ENCODE measurements at places on chromosomes 1 and 21.

- no peak for DNase-seq
Observed at GRCh38 chr1:197916500-197916983, 630 bp upstream of the LHX9 start.

DNA sequence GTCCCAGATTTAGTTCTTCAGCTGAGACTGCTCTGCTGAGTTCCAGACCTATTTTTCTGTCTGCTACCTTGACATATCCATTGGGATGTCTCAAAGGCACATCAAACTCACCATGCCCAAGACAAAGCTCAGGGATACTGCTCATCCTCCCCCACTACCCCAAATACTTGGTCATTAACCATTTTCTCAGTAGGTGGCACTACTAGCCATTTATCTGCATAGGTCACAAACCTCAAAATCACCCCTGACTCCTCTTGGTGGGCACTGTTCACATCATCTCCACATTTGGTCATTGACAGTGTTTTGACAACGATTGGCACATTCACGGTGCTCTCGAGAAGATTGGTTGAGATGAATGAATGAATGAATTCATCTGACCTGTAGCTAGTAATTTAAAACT lies 32.1 kb downstream of the CACNA1S start:
- DNase-seq = no peak

DNA sequence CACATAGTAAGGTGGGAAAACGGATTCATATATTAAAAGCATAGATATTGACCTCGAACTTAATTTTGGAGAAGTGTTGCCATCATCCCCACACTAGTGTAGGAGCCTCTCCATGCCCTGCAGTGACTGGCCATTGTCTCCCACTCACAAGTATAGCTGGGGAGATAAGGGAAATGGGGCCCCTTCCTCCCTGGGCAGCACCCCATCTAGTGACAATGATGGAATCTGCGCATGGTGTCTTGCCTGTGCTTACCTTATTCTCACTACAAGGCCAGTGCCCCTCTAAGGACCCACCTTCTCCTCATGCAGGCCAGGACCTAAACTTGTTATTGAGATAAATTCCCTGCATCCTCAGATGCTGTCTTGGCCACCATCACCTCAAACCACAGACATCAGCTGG lies 374.9 kb downstream of the NTNG1 start:
- DNase-seq = no peak

DNA sequence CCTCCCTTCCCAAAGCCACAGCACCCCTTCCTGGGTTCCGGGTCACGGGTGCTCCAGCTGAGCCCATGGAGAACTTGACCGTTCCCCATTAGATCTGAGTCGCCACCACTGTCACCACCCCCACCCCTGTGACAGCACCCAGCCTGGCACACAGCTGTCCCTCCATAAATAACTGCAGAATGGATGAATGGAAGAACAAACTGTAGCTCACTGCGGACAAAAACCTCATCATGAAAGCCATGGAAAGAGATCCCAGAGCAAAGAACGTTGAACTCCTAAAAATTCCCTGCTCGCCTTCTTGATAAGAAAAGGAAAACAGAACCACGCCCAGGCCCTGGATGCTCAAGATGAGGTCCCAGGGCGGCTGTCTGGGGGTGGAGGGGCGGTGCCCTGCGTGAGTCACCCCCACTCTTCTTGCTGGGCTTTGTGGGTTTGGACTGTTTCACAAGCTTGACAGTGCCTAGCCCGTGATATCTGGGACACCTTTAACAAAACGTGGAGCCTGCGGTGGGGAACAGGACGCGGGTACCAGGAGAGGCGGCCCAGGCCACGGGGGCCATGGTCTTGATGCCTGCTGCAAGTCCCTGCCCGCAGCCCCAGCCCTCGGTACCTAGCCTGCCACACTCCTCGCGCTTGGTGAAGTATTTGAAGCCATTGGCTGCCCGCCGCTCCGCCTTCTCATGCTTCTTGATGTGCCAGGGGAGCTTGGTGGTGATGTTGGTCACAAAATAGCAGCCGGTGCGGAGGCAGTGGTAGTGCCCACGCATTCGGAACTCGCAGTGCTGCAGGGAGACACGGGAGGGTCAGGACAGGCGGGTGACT lies 151.9 kb downstream of the CASZ1 start:
- no peak for DNase-seq

GRCh38 chr1:75220072-75220471 lies 85.9 kb downstream of the LHX8 start:
- no peak for DNase-seq

DNA sequence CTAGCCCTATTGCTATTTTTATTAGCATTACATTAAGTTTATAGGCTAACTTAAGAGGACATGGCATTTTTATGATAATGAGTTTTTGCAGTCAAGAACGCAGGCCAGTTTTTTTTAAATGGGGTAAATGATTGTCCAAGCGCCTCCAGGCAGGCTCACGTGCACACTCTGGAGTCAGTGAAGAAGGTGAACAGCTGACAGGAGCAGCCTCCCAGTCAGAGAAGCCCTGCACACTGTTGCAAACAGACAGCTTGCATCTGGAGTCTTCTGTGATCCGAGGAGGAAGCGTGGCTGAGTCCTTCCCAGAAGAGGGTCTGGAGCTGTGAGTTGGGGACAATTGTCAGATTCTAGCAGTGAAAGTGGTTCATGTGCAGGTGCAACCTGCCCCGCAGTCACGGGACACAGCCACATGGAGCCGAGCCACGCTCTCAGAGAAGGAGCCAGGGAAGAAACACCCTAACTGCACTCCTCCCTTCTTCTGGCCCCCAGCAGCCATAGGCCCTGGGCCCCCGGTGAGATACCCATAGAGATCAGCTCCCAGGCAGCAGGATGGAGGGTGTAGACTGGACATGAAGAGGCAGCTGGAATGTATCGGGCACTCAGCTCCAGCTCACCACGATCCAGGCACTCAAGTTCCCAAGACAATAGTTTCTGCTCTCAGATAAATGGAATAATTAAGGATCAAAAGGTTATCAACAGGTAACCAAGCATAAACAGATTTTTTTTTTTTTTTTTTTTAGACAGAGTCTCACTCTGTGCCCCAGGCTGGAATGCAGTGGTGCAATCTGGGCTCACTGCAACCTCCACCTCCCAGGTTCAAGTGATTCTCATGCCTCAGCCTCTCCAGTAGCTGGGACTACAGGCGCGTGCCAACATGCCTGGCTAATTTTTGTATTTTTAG lies 26.4 kb downstream of the CAPN2 start:
- no peak for DNase-seq

DNA sequence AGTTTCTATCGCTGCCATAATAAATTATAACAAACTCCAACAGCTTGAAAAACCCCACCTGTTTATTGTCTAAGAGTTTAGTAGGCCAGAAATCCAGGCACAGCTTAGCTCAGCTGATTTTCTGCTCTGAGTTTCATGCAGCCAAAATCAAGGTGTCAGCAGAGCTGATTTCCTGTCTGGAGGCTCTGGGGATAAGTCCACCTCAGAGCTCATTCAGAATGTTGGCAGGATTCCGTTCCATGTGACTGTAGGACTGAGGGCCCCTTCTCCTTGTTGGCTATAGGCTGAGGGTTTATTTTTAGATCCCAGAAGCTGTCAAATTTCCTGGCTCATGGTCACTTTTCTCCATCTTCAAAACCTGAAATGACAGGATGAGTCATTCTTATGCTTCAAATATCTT lies 91.6 kb upstream of the CHODL start:
- DNase-seq = no peak

GRCh38 chr1:55669293-55669692 lies 454.1 kb upstream of the USP24 start:
- no peak for DNase-seq

GRCh38 chr1:239112101-239112935 lies 274.1 kb upstream of the CHRM3 start:
- no peak for DNase-seq

DNA sequence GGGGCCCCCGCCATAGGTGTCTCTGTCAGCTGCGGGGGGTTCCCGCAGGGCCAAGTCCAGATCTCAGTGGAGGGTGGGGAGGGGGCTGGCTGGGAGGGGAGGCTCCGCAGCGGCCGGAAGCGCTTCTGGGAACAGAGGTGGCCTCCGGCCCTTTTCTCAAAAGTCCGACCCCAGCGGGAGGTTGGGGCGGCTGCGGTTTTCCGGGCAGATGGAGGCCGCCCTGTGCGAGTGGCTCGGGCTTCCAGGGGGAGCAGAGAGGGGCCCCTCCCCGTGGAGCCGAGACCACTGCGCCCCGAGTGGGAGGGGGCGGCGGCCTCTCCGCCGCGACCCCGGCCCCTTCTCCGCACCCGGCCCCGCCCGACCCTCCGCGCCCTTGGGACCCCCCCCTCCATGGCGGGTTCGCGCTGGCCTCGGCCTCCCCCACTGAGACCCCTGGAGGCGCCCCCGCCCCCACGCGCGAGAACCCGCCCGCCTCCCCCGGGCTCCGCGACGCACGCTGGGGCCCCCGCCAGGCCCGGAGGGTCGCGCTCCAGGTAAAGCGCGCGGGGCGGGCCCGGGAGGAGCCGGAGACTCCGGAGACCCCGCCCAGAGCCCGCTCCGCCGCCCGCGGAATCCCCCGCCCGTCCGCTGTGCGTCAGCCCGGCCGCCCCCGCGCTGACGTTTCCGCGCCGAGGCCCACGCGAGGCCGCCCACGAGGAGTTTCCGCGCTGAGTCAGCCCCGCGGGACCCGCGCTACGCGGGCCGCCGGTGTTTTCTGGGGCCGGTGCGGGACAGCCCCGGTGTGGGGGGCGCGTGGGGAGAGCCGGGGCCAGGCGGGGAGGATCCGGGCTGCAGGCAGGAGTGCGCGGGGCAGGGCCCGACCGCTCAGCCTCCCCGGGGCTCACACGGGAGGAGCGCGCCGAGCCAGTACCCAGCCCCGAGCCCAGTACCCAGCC lies 5.2 kb downstream of the TNFRSF18 start:
- DNase-seq = peak; percentile 80

DNA sequence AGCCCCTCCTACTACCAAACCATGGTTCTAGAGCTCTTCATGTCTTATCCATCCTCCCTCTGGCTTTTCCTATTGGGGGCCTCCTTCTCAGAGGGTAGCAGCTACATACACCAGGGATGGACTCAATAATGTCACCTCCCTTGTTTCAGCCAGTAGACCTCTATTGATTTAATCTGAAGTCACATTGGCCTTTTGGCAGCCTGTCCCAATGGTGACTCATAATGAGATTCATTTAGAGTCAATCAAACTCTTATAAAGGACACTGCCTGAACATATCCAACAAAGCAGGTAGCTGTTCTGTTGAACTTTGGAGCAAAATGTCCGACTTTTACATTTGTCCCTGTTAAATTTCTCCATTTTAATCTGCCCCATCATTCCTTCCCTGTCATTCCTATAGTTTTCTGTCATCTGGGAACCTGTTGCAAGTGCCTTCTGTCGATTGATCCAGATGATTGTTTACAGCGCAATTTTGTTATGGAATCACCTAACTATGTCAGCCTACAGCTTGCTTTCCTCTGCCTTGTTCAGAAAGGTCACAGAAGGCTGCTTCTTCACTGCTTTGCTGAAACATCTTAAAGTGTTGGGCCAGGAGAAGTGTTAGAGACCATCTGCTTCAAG lies 105.9 kb downstream of the ETS2 start:
- no peak for DNase-seq

DNA sequence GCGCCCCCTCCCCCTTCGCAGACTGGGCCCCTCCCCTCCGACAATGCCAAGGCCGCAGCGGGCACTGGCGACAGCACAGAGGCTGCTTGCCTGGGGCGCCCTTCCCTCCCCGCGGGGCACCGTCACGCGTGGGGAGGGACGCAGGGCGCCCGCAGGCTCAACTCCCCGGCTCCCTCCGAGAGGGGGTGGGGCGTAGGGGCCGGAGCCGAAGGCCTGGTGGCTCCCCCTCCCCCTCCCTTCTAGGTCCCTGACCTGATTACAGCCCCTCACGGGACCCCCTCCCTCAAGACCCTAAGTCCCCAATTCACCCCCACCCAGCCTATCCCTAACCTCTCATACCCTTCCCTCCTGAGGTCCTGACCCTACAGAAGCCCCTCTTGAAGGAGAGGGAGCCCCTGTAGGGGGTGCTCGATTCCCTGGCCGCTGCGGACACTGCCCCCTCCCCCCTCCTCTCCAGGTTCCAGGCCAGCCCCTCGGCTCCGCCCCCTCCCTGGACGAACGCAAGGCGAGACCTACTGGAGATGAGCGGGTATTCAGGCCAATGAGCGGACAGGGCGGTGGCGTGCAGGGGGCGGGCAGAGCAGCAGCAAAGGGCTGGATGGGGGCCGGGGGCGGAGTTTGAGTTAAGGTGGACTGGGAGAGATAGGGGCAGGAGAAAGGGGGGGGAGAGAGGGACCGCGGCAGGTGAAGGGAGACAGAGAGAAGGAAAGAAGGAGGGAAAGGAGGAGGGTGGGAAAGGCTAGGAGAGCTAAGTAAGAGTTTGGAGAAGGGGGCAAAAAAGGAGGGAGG lies 733 bp upstream of the ZBTB7B start:
- DNase-seq = peak; percentile 96

- DNase-seq = no peak
Observed at GRCh38 chr1:118989878-118990378, 1.8 kb upstream of the TBX15 start.

GRCh38 chr1:119883826-119884225 lies 12.5 kb downstream of the ADAM30 start:
- no peak for DNase-seq

GRCh38 chr1:227883073-227883520 lies 64.6 kb downstream of the WNT9A start:
- no peak for DNase-seq

DNA sequence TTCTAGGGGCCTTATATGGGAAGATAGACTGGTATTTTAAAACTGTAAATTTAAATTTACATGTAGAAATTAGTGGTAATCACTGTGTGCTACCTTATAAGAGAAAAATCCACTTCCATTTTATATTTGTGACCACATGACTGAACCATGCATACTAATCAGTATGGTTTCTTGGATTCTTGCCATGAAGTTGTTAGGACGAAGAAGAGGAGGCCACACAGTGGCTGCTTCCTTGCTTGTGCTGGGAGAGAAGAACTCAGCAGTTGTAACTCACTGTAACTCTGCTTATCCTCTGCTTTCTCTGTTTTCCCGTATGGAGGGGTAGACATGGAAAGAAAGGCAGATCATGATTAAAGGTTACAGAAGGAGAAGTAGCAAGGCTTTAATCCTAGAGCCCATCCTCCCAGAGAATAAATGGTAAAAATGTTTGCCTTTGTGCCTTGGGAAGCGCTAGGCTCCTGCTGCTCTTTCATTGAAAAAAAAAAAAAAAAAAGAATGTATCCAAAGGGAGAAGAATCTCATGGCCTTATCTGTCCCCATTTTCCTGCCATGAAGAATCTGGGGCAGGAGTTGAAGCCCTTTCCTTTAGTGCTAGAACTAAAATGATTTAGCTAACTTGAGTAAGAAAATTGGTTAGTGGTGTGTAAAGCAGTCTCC lies 32.4 kb downstream of the KCTD3 start:
- DNase-seq = no peak

- no peak for DNase-seq
Observed at GRCh38 chr1:197440715-197441114, 172.7 kb downstream of the CRB1 start.
